NCI-H1930 (cell line): ENCODE measurements at places on chromosomes 2 and 18.

DNA sequence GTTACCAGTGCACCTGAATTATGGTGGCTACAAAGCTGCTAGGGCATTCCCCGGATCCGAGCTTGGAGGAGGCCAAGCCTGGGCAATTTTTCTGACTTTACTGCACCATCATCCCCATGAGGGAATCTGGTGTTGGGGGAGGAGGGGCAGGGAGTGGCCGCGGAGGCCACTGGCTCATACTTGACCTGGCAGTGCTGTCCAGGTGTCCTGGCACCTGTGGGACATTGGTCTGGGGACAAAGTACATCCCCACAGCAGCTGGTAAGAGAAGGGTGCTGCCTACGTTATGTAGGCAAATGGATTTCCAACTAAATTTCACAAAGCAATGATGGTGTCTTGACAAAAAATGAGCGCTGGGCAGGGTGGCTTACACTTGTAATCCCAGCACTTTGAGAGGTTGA is 48.3 kb downstream of the KLHL29 start:
- DNase-seq, result no peak

DNA sequence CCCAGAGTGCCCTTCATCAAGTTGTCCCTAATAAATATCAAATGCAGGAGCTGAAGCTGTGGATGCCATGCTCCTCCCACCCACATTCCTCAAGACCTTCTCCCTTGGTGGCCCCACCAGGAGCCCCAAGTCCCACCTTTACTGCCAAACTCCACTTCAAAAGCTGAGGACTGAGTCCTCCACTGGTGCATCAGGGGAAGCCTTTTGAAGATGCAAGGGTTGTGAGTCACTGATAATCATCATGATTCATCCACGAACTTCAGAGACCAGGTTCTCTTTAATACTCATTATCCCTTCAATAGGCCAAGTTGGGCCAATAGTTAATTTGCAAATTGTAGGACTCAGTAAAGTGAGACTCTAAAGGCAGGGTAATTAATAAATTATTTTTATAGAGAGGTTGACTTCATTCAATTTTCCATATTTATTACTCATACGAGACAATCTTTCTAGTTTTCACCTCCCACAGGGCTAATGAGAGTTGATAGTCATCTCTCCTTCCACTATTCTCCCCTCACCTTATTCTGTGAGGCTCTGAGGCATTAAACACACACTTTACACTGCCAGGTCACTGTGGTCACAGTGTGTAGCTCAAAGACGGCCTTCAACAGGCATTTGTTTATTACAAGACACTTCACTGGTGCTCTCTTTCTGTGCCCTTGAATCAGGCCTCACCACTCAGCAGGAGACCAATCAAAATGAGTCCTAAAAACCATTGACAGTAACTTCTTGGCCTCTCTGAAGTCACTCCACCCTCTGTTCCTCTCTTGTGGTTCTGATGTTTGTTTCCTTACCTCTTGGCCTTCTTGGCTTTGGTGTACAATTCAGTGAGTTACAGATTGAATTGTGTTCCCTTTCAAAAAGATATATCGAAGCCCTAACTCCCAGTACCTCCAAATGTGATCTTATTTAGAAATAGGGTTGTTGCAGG is 99.9 kb downstream of the TRIB2 start:
- DNase-seq, result no peak

DNA sequence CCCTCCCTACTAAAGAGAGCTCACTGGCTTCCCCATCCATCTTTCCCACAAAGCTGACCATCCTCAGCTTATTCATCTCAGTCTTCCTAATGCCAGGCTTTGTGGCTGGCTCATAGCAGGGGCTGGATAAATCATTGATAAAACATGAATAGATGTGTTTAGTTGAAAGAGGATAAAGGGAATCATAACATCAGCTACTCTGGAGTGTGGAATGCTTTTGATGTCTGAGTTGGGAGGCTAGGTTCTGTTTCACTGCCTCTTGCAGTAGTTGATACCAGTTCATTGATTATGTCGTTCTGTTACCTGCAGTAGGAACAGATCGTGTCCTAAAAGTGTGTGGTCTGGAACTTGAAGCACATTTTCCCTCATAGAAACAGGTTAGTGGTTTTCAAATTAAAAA is 66.3 kb upstream of the HK2 start:
- no peak for DNase-seq

GRCh38 chr18:37493352-37493935 is 72.2 kb downstream of the CELF4 start:
- DNase-seq, result no peak

DNA sequence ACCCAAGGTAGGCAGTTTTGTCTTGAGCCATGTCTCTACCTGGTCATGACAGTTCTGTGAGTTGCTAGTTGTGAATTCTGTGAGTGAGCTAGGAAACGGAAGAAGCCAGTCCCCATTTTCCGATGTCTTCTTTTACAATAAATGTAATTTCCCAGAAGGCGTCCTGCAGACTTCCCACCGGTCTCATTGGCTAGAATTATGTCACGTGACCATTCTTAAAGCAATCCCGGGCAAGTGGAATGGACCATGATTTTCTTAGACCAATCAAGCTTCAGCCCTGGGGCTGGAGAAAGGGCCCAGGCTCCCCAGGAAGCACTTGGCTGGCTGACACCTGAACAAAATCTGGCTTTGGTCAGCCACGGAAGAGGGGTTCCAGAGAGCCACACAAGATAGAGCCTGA is 10.6 kb downstream of the TMEM178A start:
- no peak for DNase-seq

GRCh38 chr18:25614168-25614567 is 262.2 kb upstream of the ZNF521 start:
- DNase-seq, result no peak

- DNase-seq, result no peak
Measured at GRCh38 chr18:78977637-78978348, 1.8 kb upstream of the SALL3 start.

DNA sequence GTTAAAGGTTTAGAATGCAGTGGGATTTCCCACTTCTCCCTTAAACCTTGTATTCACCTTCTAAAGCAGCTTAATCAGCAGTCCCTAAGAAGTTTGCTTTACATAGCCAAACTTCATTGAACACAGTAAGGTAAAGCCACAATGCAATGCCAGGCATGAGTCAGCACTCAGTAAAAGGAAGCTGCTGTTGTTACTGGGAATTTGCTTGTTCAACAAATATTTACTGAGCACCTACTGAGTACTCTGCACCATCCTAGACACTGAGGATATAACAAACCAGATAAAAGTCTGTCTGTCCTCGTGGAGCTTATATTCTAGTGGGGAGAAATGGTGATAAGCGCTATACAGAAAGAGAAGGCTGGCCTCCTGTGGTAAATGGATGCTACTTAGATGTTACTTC is 162.7 kb downstream of the PKP4 start:
- no peak for DNase-seq

GRCh38 chr2:168166902-168167510 is 80.4 kb downstream of the STK39 start:
- DNase-seq, result no peak

DNA sequence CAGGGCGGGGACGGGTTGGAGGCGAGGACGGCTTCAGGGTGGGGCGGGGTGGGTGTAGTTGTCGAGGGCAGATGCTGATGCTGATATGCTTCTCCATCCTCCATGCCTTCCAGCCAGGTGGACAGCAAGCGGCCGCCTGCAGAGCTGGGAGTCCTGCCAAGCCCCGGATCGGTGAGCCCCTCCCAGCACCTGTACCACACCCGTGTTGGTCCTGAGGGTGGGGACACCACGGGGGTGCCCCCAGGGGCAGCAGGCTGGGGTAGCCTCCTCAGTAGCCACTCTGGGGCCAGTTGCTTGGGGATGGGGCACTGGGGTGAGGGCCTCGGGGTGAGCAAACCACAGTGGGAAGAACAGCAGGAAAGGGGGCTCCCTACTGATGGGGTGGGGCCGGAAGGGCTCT is 2.6 kb downstream of the ANO7 start:
- no peak for DNase-seq

GRCh38 chr2:208150956-208151355 is 5.0 kb upstream of the CRYGB start:
- DNase-seq, result no peak

DNA sequence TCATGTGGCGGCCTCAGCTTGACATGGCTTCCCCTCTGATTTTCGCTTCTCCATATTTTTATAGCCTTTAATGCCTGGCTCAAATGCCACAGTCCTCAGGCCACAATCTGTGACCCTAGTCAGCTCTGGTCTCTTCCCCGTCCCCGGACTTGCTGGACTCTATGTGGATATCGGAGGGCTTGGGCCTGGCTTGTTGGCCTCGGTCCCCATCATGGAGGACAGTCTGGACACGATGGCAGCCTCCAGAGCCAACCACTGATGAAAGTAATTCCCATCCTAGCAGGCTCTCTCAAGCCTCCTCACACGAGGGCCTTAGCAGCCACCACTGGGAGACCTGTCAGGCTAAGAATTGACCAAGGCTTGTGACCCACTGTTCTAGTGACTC is 61.6 kb downstream of the LPIN1 start:
- no peak for DNase-seq

- DNase-seq, result no peak
Measured at GRCh38 chr18:42929857-42930256, 185.6 kb downstream of the RIT2 start.

DNA sequence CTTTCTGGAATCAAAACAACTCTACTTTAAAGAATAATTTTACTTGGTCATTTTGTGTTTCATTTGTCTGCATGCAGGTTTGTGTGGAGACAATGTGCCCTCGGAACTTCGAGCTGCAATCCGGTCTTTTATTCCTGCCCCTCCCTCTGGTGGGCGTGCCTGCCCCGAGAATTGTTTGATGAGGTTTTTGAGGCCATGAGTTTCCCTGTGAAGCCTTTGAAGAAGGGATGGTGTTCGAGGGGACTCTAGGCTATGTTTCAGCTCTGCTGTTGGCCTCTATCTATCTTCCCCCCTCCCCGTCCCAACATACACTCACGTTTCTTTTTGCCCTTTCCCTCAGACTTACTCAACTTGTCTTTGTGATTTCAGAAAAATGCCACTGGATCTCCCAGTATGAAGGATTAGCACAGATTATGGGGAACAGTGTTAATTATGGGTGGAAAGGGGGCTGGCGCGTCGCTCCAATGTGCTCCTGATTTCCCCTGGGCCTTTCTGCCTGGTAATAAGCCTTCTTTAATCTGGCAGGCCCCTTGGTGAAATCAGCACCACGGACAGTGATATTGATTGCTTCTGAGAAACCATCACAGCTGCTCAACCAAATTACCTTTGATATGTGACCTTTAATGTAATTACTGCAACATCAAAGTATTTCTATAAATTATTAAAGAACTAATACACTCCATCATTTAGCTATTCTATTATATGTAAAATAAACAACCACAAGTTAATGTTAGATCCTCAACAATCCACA is 82.2 kb downstream of the CELF4 start:
- DNase-seq, result no peak

DNA sequence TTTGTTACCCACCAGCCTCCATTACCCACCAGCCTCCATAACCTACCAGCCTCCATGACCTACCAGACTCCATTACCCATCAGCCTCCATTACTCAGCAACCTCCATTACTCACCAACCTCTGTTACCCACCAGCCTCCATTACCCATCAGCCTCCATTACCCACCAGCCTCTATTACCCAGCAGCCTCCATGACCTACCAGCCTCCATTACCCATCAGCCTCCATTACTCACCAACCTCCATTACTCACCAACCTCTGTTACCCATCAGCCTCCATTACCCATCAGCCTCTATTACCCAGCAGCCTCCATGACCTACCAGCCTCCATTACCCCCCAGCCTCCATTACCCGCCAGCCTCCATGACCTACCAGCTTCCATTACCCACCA is 133.3 kb upstream of the HS6ST1 start:
- DNase-seq, result no peak

- DNase-seq, result no peak
Measured at GRCh38 chr2:229947544-229947943, 25.2 kb downstream of the FBXO36 start.

DNA sequence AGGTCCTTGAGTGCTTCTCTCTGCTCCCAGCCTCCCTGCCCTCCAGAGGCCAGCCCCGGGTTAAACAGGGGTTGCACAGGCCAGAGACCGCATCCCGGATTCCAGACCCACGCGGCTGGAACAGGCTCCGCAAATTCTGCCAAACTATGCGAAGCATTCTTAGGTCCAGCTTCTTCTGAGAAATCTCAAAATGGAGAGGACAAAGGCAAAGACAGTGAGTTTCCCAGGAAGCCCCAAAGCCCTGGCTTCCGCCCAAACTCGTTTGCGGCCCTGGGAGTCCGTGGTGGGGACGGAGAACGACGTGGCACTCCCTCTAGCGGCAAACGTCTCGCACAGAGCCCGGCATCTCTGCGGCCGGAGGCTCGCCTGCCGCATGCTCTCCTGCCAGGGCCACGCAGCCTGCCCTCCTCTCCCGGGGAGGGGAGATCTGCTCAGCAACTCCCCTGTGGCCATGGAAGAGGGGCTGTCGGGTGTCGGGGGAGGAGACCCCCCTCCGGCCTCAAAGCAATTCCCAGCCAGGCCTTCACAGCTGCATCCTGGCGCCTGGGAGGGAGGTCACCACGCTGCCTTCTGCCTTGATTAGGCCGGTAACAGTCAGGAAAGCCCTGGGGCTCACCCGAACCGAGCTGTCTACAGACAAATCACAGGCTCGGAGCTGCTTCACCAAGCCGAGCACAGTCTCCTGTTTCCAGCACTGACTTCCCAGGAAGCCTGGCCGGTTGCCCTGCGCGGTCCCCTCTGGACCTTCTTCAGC is 33.4 kb upstream of the KLHL29 start:
- DNase-seq, result no peak

DNA sequence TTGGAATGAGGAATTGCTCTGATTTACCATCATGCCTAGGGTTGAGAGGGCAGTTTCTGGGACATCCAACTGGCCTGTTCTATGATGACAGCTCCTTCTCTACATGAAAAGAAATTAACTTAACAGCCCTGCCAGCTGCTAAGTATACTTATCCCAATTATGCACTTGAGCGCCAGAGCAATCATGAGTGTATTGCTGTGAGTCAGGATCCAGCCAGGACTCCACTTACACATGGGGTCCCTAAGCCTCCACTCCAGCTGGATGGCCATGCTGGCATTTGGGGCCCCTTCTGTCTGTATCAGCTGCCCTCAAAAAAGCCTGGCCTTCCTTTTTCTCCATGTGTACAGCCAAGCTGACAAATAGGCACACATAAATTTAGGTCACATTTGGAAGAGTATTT is 481.9 kb downstream of the TMX3 start:
- DNase-seq, result no peak

DNA sequence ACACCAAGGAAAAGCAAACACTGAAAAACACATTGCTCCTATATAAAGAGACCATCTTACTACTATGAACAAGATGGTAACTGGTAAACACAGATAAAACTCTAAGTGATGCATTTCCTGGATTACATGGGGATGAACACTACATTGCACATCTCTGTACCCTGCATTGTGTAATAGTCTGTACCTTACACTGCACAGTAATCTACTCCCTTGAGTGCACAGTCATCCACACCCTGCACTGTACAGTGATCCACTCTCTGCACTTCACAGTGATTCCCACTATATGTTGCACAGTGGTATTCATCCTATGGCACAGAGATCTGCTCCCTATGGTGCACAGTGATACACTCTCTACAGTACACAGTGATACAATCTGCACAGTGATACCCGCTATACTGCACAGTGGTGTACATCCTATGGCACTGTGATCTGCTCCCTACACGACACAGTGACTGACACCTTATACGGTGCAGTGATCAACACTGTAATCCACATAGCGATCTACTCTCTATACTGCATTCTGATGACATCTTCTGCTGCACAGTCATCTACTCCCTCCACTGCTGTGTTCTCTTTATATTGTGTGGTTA is 462.2 kb upstream of the RGPD4 start:
- DNase-seq, result no peak
